Stimulated activated CD8-positive, alpha-beta memory T cell treated with anti-CD3 and anti-CD28 coated beads, Interleukin-15, amount 100 ng/mL, for 1 hour (primary cell): ENCODE measurements at places on chromosomes 11 and 22.
A peak's percentile ranks its signal among the peaks of the same experiment; 100 is the strongest.

DNA sequence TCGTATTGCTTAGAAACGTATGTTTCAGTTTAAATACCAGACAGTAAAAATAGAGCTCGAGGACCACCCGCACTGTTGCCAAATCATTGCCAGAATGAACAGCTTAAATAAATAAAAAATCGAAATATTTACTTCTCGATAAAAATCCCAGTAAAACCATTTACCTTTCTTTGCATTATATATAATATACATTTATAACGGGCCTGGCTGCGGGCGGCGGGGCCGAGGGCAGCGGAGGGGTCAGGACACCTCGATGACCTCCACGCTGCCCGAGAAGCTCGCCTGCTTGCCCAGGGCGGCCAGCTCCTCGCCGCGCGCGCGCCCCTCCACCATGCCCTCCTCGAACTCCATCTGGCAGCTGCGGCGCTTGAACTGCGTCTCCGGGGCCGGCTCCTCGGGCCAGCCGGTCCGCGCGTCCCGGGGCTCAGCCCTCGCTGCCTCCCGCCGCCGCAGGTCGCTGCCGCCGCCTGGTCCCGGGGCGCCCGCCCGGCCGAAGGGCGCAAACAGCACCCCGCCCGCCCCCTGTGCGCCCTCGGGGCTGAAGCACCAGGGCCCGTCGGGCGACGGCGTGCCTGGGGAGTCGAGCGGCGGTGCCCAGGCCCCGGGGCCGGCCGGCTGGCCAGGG, 15.7 kb downstream of the DUSP8 start:
- DNase-seq, result no peak

DNA sequence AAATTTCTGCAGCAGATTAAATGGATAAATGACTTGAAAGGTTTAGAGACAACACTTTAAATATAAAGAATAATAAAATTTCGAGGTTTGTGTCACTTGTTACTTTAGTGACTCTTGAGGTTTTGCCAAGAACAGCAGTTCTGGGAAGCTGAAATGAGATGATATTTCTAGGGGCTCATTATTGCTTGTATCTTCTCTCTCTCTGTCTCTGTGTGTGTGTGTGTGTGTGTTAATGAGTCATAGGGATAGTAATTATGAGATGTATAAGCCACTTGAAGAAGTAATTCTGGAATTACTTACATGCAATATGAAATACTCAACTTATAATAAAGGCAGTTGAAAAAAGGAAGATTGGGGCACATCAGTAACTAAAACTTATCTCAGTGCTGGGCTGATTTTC, 9.6 kb upstream of the OR10G7 start:
- no peak for DNase-seq

- no peak for DNase-seq
Observed at GRCh38 chr11:1075341-1075911, 752 bp downstream of the MUC2 start.

DNA sequence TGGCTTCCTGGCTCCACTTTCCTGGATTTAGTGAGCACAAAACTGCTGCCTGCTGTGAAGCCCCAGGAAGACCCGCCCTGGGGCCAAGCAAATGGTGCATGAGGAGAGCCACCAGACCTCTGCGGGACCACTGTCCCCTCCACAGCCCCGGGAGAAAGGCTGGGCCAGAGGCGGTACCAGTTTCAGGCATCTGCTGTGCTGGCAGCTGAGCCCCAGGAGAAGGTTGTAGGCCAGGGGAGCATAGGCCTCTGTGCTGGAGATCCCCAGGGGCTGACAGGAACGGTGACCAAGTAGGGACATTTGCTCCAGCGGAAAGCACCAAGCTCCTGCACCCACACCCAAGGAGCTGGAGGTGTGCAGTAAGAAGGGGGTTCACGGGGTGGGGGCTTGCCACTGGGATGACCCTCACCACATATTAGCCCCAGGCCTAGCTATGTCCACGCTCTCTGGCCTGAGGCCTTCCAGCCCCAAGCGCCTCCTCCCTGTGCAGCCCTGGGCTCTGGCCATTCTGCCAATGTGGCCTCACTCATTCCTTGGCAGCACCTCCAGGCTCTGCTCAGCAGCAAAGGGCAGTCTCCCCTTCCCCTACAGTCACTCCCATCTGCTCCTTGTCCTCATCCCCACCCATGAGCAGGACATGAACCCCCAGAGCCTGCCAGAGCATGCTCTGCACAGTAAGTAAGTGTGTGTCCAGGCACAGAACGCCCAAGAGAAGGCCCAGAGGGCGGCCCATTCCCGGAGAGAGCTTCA, 24.0 kb upstream of the COMT start:
- DNase-seq, result no peak

DNA sequence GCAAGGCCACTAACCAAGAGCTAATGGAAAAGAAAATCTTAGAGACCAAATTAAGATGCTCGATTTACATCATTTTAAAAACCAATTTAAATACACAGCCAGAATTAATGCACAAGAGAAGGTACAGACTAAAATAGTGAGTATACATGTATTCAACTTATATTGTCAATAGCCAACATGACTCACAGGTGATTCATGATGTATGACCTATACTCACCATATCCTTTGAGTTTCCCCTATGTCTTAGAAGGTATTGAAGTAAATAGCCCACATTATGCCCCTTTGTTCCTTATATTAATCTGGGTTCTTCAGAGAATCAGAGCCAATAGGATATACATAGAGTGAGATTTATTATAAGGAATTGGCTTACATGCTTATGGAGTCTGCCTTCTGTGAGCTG, 97.5 kb upstream of the ANO3 start:
- DNase-seq, result no peak

DNA sequence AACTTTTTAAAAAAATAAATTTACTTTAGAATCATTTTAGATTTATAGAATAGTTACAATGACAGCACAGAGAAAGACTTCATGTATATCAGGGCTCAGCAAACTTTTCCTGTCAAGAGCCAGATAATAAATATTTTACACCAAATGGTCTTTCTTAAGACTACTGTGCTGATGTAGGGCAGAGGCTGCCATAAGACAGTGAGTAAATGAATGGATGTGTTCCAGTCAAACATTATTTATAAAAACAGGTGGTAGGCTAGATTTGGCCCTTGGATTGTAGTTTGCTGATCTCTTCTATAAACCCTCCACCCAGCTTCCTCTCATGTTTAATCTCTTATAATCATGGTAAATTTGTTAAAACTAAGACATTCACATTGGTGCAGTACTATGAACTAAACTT, 33.0 kb downstream of the CECR2 start:
- no peak for DNase-seq

DNA sequence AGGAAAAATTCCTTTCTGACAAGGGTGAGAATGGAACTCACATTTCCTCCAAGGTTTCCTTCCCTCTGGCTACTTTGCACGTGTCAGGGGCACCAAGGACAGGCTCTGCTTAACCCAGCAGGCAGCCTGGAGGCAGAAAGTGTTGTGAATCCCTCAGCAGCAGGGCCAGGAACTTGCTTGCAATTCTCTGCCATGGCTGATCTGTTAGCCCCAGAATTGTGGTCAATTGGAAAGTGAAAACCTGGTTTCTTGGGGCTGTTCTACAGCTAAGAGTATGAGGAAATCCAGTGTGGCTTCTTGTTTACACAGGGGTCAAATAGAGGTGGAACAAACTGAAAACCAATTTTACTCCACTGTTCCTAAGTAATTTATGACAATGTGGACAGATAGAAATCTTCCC, 38.3 kb upstream of the CEP295 start:
- DNase-seq, result no peak

- no peak for DNase-seq
Observed at GRCh38 chr11:19868281-19868821, 155.7 kb downstream of the NAV2 start.

DNA sequence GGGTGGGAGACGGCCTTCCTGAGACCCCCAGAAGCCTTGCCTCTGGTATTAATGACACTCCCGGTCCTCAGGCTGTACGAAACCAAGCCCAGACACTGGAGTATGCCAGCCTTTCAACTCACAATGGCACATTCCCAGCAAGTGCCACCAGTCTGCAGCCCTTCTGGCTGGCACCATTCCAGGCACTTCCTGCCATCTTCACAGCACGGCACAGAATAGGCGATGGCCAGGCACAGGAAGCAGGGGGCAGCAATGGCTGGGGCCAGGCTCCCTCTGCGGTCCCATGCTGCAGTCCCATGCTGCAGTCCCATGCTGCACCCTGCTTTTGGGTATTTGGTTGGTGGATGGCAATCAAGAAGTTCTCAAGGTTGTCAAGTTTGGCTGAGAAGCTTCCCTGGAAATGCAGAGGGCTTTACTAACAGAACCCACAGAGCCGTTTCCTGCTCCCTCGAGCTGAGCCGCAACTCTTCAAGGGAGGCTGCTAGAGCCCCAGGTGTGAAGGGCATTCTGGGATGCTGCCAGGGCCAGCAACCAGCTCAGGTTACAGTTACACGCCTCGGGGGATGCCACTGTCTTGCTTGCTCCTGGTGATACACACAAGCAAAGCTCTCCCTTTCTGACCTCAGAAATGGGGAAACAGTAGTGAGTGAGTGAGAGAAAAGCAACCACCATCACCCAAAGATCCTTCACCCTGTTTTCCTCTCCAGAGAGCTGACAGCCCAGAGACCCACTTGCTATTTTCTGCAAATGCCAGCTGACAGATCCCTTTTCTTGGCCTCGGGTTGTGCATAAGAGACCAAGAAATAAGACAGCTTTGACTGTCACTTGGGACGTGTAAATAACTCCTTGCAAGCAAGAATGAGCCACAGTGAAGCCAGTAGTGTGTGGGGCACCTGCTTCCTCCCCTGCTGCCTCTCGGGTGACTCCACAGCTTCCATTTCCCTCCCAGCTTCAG, 23.9 kb downstream of the LRFN4 start:
- no peak for DNase-seq

DNA sequence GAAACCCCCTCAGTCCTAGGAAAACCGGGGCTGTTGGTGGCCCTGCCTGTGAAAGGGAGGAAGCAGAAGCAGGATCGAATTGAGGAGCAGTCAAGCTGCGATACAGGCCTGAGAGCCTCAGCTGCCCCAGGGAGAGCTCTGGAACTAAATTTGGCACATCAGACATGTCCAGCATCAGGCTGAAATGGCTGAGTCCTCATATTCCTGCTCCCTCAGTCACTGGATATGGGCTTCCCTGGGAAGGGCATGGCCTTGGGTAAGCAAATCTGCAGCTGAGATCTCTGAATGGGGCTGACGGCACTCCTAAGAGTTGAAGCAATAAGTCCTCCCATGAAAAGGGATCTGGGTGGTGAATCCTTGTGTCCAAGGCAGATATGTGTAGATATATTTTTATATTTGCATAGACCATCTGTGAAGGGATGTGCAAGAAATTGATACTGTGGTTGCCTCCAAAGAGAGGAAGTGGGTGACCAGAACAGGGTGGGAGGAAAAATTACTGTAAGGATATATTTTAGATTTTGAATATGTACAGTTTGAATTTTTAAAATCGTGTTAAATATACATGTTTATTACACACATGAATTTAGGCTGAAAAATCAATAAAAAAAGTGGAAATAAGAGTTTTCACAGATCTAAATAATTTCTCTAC, 45.5 kb downstream of the APIP start:
- DNase-seq, result no peak

DNA sequence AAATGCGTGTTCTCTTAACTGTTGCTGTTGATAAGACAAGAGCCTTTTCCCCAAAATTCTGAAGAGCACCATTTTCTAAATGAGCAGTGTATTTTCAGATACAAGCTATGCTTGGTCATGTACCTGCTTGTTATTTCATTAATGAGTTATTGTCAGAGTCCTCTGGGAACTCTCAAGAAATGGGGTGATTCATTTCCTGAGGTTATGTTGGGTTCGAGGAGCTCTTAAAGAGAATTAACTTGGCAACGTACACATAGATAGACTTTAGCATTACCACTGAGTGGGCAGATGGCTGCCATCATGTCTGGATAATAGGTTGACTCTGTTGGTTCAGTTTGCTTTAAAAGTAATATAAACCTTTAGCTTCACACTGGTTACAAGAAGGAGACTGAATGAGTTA, 87.9 kb upstream of the SORL1-AS1 start:
- no peak for DNase-seq

- no peak for DNase-seq
Observed at GRCh38 chr11:1082728-1083620, 8.3 kb downstream of the MUC2 start.

DNA sequence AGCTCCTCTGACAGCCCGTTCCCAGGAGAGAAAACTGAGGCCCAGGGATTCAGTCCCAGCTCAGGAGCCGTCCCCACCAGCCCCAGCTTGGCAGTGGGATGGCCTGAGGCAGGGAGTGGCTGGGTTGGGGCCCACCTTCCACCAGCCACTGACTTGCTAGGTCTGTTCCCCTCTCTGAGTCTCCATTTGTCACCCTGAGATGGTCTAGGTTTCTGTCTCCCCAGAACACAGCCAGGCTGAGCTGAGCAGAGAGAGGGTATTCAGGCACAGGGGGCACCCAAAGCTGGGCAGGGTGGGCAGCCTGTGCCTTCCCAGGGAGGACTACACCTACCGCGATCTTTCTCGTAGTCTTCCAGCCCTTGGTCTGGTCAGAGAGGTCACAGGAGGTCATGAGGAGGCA, 95.7 kb downstream of the PDE2A start:
- no peak for DNase-seq

- no peak for DNase-seq
Observed at GRCh38 chr11:133553885-133554740, 21.8 kb upstream of the OPCML start.

- no peak for DNase-seq
Observed at GRCh38 chr11:134230339-134230738, 5.9 kb downstream of the VPS26B start.

GRCh38 chr11:63517156-63517555, 11.3 kb downstream of the LGALS12 start:
- DNase-seq, result no peak

- DNase-seq, result no peak
Observed at GRCh38 chr22:44645531-44645930, 56.5 kb upstream of the PRR5 start.

- DNase-seq, result no peak
Observed at GRCh38 chr11:128236506-128237498, 350.6 kb downstream of the ETS1 start.

GRCh38 chr11:12224537-12224893, 114.1 kb downstream of the MICAL2 start:
- peak; percentile 75 for DNase-seq

DNA sequence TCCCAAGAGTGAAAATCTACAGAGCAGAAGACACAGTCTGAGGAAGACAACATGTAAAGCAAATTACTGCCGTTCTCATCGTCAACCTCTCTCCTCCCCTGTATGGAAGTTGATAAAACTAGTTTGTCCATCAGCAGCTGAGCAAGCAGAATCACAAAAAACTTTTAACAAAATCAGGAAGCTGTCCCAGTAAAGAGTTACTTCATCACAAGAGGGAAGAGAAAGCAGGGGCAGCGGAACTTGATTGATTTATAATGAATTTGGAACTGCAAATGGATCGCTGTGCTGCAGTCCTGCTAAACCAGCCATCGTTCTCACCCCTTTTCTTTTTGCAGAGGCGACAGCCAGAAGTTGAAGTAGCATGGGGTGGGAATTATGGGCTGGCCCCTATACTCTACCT, 13.7 kb upstream of the UCP3 start:
- no peak for DNase-seq

DNA sequence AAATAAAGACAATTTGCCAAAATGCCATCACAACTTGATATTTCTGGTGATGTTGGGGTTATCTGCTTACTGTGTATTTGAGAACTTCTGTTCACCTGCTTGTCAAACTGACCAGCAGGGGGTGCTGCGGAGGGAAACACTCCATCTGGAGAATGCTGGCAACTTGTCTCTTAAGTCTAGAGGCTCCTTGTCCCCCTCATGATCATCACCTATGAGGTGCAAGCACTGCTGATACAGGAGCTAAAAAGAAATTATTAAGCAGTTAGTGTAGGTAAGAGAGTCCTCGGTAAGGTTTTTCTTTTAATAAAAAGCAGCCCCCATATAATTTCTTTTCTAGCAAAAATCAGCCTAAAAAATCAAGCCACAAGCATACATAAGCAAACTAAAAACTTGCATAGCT, 32.7 kb upstream of the GLYATL1B start:
- peak; percentile 77 for DNase-seq

- DNase-seq, result no peak
Observed at GRCh38 chr11:6576471-6577373, 26.7 kb downstream of the RRP8 start.
